Fibroblast of skin of left biceps (primary cell): ENCODE measurements at places on chromosomes 3 and 15.

DNA sequence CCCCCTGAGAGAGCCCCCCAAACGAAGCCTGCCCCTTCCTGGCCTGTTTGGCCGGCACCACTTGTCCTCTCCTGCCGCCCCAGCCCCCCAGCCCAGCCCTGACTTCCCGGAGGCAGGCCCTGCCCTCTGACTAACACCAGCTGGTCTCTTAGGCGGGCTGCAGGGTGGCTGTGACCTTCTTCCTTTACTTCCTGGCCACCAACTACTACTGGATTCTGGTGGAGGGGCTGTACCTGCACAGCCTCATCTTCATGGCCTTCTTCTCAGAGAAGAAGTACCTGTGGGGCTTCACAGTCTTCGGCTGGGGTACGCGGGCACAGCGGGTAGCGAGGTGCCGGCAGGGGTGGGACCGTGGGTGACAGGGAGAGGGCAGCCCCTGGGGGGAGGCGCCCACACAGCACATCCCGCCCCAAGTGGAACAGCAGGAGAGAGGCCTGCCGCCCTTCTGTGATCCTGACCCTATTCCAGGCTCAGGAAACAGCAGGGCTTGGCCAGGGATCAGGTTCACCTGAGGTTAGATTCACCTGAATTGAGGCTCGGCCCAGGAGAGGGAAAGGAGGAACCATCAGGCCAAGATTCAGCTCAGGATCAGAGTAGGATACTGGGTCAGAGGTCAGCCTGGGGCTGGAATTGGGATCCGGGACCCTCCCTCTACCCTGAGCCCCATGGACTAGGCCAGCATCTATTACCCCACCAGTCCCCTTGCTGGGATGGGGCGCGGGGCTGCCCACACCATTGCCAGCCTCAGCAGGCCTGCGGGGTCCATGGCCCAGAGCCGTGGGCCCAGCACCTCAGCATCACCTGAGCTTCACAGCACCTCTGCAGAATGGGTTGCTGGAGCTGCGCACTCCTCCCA is 21.9 kb downstream of the PTH1R start:
- no peak for DNase-seq

DNA sequence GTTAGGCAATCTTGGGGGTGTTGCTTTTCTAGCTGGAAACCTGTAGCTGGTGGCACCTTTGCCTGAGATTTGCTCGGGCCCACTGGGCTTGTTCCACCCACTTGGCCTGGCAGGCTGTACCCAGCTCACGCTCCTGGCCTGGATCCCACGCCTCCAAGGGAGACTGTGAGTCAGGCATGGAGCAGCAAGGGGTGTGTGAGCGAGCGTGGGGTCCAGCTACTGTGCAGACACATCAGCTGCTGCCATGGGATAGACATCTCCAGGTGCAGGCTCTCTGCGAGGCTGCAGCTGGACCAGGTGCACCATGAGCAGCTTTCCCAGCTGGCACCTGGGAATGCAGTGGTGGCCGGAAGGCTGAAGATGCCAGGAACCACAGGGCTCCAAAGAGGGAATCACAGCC is 36.0 kb downstream of the NR1D2 start:
- no peak for DNase-seq

- DNase-seq, result no peak
These were observed 139.3 kb upstream of the HES1 start for GRCh38 chr3:193996641-193997089.

GRCh38 chr3:195236801-195237570 is 34.0 kb downstream of the XXYLT1 start:
- no peak for DNase-seq

DNA sequence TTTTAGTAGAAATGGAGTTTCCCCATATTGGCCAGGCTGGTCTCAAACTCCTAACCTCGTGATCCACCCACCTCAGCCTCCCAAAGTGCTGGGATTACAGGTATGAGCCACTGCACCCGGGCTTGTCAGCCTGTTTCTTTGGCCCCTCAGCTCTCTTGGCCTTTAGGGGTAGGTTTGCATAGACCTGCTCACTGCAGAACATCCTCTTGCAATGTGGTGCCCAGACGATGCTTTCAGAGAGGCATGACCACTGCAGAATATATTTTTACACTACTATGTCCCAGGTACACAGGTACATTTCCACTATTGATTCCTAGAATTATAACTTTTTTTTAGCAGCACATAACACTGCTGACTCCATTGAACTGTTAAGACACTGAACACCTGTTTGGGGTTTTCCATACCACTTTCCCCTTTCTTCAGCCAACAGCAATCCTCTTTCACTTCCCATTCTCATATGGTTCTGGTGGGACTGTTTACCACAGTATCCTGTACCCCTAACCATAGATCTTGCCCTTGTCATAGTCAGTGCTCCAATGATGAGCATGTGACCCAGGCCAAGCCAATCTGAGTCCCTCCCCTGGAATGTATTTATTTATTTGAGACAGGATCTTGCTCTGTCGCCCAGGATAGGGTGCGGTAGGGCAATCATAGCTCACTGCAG is 21.1 kb downstream of the CCDC32 start:
- no peak for DNase-seq

DNA sequence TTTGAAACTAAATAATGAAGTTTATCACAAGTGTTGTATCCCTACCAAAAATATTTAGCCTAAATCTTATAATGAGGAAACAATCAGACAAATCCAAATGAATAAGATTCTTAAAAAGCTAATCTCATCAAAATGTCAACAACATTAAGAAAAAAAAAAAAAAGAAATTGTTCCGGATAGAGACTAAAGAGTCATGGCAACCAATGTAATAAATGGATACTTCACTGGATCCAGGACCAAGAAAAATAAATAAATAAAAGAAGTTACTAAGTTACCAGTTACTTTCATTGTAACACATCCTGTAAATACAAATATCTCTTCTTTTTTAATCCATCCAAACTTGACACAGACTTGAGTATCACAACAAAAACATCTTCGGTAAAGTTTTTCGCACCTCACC is 607 bp downstream of the MRPL47 start:
- DNase-seq, result no peak

GRCh38 chr3:188158731-188159310 is 4.9 kb downstream of the LPP start:
- DNase-seq, result no peak

GRCh38 chr3:170867143-170867937 is 2.7 kb downstream of the RPL22L1 start:
- no peak for DNase-seq

DNA sequence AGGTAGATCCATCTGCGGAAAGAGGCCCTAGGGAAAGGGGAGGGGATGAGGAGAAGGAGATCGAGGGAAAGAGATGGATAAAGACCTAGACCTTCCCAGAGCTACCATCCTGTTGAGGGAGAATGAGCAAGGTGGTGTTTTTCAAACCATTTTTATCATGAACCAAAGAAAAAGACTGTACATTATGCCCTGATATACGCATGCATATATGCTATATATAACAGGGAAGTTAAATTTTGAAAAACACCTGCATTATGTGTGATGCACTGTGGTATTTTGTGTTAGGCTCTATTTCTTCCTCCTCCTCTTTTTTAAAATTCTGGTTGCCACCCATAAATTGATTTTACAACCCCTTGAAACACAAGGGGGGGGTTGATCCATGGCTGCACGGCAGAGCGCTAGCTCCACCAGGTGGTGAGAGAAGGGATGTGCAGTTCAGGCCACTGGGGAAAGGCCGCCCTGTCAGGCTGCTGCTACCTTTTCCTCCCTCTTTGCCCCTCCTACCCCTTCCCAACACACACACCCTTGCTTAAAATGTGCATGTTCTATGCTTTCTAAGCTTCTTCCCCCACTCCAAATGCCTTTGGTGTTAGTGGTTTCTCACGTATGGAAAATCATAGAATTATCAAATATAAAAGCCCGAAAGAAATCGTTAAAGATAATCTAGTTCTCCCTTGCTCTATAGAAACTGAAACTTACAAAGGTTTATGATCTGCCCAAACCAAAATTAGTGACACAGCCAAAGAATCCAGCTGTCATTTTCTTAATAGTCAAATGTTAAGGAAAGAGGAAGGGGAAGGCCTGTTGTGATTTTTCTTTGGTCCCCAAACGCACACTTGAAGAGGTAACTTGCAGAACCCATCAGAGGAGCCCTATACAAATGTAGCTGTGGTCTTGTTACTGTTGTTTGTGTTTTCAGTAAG is 262.0 kb upstream of the UMPS start:
- peak; percentile 5 for DNase-seq

GRCh38 chr3:4755566-4755965 is 223.7 kb upstream of the BHLHE40 start:
- no peak for DNase-seq
